ENCODE measurements at places on chromosomes 13 and 19.

GRCh38 chr13:77729502-77730221 lies 32.2 kb downstream of the SLAIN1 start:
- no peak for DNase-seq

DNA sequence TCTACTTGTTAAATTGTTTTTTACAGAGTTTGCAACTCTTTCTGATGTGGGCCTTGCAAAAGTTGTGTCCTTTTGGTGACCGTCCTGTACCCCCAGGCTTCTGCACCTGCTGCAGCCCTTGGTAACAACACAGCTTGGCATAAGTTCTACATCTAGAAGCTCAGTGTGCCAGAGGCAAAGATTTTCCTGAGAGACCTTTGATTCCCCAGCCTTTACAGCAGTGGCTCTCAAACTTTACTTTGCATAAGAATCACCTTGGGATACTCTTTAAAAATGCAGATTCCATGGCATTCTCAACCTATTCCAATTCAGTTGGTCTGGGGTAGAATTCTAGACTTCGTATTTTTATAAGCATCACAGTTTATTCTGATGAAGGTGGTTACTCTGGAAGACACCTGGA lies 260.9 kb downstream of the DCT start:
- no peak for DNase-seq

DNA sequence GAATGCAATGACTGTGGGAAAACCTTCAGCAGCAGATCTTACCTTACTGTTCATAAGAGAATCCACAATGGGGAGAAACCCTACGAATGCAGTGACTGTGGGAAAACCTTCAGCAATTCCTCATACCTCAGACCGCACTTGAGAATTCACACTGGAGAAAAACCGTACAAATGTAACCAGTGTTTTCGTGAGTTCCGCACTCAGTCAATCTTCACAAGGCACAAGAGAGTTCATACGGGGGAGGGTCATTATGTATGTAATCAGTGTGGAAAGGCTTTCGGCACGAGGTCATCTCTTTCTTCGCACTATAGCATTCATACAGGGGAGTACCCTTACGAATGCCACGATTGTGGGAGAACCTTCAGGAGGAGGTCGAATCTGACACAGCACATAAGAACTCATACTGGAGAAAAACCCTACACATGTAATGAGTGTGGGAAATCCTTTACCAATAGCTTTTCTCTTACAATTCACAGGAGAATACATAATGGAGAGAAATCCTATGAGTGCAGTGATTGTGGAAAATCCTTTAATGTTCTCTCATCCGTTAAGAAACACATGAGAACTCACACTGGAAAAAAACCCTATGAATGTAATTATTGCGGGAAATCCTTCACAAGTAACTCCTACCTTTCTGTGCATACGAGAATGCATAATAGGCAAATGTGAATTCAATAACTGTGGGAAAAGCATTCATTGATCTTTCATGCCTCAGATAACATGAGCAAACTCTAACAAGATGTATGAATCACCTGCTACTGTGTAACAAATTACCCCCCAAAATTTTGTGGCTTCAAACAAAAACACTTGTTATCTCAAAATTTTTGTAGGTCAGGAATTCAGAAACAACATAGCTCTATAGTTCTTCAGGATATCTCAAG lies 13.8 kb downstream of the ZNF557 start:
- DNase-seq: no peak

DNA sequence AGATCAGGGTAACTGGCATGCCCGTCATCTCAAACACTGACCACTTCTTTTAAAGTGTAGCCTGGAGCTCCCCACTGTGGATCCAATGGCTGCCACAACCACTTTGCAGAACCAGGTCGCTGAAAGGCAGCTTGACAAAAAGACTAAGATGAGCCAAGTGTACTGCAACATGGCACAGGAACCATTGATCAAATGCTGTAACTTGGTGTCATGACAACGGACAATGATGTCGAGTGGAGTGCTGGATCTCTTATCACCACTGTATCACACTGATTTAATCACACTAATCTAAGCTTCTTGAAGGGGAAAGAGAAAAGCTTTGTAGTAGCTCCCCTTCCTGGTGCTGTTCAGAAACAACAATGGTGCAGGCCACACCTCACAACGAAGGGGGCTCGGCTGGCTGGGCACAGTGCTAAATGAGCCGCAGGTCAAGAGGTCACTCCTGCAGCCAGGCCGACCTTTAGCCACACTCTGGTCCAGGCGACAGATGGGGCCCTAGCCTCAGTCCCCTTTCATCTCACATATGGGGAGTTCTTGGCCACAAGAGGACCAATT lies 2.2 kb upstream of the TNFRSF19 start:
- no peak for DNase-seq

- no peak for DNase-seq
These were observed 62.1 kb downstream of the RUBCNL start for GRCh38 chr13:46324976-46325375.

- DNase-seq: no peak
These were observed 786.7 kb downstream of the UQCRFS1 start for GRCh38 chr19:28426110-28426729.

GRCh38 chr19:45137179-45137761 lies 23.5 kb downstream of the NKPD1 start:
- DNase-seq: no peak

- no peak for DNase-seq
These were observed 376.7 kb upstream of the KLHL1 start for GRCh38 chr13:70484931-70485330.

DNA sequence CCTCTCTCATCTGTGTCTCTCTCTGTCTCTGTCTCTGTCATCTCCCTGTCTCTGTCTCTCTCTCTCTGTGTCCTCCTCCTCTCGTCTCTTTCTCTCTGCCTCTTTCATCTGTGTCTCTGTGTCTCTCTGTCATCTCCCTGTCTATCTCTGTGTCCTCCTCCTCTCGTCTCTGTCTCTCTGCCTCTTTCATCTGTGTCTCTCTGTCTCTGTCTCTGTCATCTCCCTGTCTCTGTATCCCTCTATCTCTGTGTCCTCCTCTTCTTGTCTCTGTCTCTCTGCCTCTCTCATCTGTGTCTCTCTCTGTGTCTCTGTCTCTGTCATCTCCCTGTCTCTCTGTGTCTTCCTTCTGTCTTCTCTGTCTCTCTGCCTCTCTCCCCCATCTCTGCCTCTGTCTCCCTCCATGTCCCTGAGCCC lies 551 bp upstream of the EBI3 start:
- DNase-seq: no peak

- no peak for DNase-seq
These were observed 9.2 kb downstream of the IQCN start for GRCh38 chr19:18264971-18265540.

- no peak for DNase-seq
These were observed 416 bp downstream of the BCKDHA start for GRCh38 chr19:41398050-41398418.

DNA sequence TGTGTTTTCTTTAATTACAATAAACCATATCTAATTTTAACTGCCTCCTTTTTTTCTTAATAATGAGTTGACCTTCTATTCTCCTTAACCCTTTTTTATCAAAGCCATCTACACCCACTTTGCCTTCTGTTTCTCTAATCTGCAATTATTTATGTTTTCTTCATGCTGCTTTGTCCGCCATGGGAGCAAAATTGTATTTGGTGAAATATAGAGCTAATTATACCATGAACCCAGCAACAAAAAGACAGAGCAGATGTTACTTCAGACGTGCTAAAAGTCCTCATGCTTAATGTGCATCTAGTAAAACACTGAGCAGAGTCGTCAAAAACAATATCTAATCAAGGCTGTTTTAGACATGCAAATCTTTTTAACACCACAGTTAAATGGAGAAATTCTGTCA lies 264.7 kb downstream of the DACH1 start:
- DNase-seq: no peak

DNA sequence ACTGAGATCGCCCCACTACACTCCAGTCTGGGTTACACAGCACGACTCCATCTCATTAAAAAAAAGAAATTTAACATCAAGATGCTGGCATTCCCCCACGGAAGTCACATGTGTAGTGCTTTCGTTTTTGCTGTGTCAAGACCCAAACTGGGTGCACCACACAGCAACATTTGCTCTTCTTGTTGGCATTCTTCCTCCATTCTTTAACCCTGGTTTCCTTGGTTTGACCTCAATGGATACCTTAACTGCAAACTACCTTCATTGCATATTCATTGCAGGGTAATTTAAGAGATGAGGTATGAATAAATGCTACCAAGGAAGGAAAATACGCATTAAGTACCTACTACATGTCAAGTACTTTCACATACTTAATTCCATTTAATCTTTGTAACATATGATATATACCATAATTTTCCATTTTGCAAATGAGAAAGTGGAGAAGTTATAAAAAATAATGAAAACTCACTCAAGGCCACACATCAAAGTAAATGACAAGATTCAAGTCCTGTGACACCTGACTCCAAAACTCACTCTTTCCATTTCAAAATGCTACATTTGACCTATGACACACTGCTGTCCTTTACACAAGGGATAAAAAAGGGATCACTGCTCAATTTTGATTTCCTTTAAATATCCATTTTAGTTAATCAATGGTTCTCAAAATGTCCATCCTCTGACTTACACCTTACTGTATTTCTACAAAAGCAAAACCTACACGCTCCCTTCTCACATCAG lies 59.2 kb downstream of the STK24 start:
- DNase-seq: no peak

DNA sequence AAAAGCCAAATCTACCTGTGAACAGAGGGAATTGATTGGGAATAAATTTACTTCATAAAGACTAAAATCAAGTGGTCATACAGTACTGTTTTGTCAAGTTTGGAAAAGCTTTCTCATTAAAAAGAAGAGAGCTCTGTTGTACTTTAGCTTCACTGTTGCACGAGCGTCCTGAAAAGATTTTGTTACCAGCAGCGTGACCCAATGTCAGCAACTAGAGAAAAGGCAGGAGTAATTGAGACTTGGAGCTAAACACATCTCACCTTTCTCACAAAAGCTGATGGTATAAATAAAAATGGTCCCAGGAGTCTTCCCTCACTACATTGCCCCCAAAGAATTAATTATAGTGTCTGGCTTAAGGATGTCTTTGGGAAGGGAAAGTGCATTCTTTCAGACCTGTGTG lies 613.7 kb downstream of the OLFM4 start:
- DNase-seq: no peak

DNA sequence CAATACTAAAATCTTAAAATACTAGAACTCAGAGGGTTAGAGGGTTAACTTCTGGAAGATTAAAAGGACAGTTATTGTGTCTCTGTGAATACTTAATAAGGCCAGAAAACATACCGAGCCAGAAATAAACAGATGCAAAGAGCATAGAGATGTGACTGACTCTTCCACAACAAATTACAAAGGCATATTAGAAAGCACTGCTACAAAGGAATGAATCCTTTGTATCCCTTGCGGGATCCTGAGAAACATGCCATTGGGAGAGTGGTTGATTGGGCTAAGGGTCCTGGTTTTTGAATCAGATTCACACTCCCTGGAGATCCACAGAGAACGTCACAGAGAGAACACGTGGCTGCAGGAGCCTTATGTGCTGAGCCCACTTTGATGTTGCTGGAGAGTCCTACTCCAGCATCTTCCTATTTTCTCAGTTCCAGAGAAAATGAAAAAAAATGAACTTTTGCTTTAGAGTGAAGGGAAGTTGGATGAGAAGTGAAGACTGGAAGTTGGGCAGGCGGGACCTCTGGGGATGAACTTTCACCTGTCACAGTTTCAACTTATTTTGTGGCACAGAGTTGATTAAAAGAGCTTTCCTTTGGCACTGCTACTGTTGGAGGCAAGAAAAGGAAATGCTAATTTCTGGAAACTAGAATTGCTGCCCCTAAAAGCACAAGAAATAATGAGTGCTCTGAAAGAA lies 309.9 kb downstream of the DCT start:
- no peak for DNase-seq

DNA sequence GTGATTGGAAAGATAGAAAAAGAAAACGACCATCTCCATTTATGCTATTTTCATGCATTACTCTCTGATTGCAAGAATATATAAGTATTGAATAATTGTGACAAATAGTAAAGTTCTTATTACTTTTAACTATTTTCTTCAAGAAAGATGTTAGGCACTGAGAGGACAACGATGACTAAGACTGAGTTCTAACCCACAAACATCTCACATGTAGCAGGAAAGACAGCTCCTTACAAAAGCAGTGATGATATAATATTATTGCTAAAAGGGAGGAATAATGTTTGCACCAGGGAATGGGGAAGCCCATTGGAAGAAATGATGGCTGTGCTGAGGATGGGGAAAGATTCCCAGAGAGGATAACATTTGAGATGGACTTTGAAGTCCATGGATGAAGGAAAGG lies 22.6 kb downstream of the RXFP2 start:
- DNase-seq: no peak

- DNase-seq: no peak
These were observed 31.3 kb downstream of the KCTD12 start for GRCh38 chr13:76854894-76855293.

DNA sequence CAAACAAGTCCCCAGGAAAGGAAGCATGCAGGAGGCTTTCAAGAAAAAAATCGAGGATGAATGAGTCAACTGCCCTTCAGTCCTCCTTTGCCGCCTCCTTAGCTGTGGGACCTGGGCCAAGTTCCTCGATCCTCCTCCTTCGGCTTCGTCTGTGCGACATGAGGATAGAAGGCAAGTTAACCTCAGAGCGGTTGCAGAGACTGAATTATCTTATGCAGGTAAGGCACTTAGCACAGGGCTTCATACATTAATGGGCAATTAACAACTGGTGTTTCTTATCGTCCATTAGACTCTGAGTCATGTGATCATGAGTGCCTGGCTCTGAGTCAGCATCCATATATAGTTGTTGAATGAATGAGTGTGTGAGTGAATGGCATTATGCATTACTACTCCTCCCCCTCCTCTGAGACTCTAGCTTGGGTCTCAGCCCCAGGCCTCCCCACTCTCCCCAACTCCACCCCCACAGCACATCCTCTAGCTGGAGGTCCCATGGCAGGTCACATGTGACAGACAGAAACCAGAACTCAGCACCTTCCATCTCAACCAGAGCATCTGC lies 1.6 kb upstream of the TTC9B start:
- DNase-seq: no peak

GRCh38 chr13:88000239-88000638 lies 329.1 kb downstream of the SLITRK5 start:
- DNase-seq: no peak

DNA sequence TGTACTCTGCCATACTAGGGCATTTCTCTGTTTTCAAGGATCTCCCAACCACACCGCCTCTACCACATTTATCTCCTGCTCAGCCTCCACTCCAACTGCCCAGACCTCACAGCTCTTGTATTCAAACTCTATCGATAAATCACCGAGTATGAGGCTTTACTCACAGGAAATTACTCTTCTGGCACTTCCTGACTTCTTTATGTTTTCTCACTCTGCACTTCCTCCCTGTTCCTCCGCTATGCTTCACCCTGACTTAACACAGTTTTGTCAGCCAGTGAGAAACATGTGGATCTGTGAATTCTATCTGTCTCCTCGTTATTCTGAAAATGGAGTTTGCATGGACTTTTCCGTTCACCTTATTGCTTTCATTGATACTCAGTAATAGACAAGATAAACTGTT lies 2.6 kb upstream of the CARD8 start:
- DNase-seq: no peak

GRCh38 chr13:25771641-25772478 lies 280.0 kb downstream of the SHISA2 start:
- no peak for DNase-seq
